ENCODE measurements at places on chromosomes 5 and 9. TPM values are rescaled to one million over a fixed set of nuclear protein-coding genes. Genes with fewer than 3 reads are reported as not detected.

The FIBCD1 gene
- polyA plus RNA-seq, result 9.0 TPM

The ADAMTSL1 gene
- polyA plus RNA-seq, result 2.0 TPM

The SWI5 gene
- polyA plus RNA-seq, result 42.5 TPM

The C9orf57 gene
- polyA plus RNA-seq, result not detected

The NR6A1 gene
- polyA plus RNA-seq, result 44.2 TPM

The EFNA5 gene
- 10.1 TPM for polyA plus RNA-seq

The PCDHB13 gene
- 1.1 TPM for polyA plus RNA-seq

The EPB41L4A gene
- polyA plus RNA-seq, result 5.7 TPM

The TMEFF1 gene
- polyA plus RNA-seq, result 6.6 TPM

The NPR2 gene
- 9.0 TPM for polyA plus RNA-seq
